MCF 10A (cell line): ENCODE measurements at places on chromosomes 12 and 14. TPM values are rescaled to one million over a fixed set of nuclear protein-coding genes. Genes with fewer than 3 reads are reported as not detected.

Gene IL22
- not detected in 2 replicates for total RNA-seq

Gene MLXIP
- total RNA-seq: 34.2 and 35.6 TPM in 2 replicates

Gene BTG1
- 128 and 129 TPM in 2 replicates for total RNA-seq

Gene PTPN21
- 15.7 and 18.1 TPM in 2 replicates for total RNA-seq

Gene ACACB
- 1.0 and 1.3 TPM in 2 replicates for total RNA-seq

Gene TMTC2
- total RNA-seq: 1.7 and 2.0 TPM in 2 replicates

Gene AICDA
- total RNA-seq: not detected in 2 replicates

Gene GLT8D2
- total RNA-seq: 0.79 and 2.0 TPM in 2 replicates

Gene HCAR3
- not detected in 2 replicates for total RNA-seq

Gene RABGGTA
- total RNA-seq: 51.7 and 75.0 TPM in 2 replicates

Gene AQP5
- total RNA-seq: not detected in 2 replicates

Gene GPR135
- 7.6 and 7.7 TPM in 2 replicates for total RNA-seq

Gene TAS2R10
- total RNA-seq: 0.91 and 2.1 TPM in 2 replicates

Gene MAP1LC3B2
- 3.4 and 5.1 TPM in 2 replicates for total RNA-seq

Gene DAO
- total RNA-seq: not detected in 2 replicates

Gene CCDC184
- total RNA-seq: not detected in 2 replicates

Gene PZP
- not detected in 2 replicates for total RNA-seq

Gene CD69
- total RNA-seq: not detected in 2 replicates

Gene PMCH
- not detected in 2 replicates for total RNA-seq

Gene CCDC198
- total RNA-seq: not detected in 2 replicates

Gene RFLNA
- not detected in 2 replicates for total RNA-seq

Gene GLIPR1L1
- not detected in 2 replicates for total RNA-seq

Gene RNASE4
- 1.2 and 2.4 TPM in 2 replicates for total RNA-seq

Gene KRT7
- 2,379 and 3,360 TPM in 2 replicates for total RNA-seq

Gene TMPO
- 44.9 and 62.5 TPM in 2 replicates for total RNA-seq

Gene LBHD2
- total RNA-seq: not detected in 2 replicates

Gene KRT1
- total RNA-seq: not detected in 2 replicates

Gene PRPF40B
- total RNA-seq: 41.8 and 48.5 TPM in 2 replicates

Gene TPPP2
- total RNA-seq: not detected in 2 replicates

Gene HOXC4
- 1.7 and 1.8 TPM in 2 replicates for total RNA-seq
